ENCODE measurements at places on chromosomes 7 and 10. TPM values are rescaled to one million over a fixed set of nuclear protein-coding genes. Genes with fewer than 3 reads are reported as not detected.

IQUB gene
- 0.29 TPM for total RNA-seq

DNA sequence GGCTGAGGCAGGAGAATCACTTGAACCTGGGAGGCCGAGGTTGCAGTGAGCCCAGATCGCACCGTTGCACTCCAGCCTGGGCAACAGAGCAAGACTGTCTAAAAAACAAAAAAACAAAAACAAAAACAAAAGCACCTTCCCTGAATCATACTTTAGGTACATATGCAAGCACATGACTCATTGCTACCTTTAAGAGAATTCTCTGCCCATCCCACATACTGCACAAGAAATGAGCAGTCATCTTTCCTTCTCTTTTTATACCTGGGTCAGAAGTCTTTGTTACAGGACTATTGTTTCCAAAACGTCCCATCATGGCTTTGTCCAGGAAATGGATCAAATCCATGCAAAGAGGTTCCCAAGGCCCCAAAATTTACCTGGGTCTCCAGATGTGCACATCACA is 21.5 kb upstream of the AKR1B10 start:
- no peak for DNase-seq

DNA sequence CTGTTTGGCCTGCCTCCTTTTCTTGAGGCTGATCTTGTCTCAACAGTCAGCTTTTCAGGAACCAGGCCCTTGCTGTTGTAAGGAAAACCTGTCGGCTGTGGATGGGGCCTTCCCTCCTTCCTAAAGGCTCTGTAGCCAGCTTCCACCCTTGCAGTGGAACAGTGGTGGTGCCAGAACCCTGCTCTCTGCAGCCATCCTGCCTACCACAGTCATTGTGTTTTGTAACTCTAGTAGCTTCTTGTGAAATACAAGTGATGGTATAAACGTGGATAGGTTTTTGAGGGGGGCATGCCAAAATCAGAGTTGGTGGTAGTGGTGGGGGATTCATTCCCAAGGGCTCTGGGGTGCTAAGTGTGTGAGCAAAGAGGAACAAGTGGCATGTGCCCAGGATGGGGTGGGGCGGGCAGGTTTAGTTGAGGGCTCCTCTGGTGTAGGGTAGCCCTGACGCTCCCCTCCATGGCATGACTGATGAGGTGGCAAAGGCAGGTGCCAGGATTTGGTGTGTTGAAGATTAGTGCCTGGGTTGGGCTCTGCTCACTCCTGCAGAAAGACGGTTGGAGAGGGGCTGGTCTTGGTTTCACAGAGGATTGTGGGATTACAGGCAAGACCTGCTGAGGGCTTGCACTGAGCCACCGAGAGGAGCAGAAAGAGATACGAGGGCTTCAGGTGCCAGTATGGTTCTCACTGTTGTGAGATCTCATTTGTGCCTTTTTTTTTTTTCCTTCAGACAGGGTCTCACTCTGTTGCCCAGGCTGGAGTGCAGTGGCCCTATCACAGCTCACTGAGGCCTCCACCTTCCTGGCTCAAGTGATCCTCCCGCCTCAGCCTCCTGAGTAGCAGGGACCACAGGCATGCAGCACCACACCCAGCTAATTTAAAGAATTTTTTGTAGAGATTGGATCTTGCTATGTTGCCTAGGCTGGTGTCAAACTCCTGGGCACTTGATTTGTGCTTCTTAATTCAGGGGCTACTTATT is 7.4 kb downstream of the TSPAN14 start:
- DNase-seq = no peak

DNA sequence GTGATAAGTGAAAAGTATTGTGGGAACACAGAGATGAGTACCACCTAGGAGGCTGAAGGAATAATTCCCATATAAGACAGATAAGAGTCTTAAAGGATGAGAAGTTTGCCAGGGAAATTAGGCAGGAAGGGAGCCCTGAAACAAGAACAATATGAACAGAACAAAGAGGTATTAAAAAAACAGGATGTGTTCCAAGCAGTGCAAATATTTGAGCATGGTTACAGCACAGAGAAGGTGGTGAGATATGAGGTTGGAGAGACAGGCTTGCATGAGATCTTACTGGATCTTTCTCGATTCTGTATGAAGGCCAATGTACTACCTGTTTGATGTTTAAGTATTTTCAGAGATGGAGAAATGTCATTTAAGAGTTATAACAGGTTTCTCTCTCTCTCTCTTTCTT is 20.3 kb downstream of the TAC1 start:
- no peak for DNase-seq

DBNL gene
- total RNA-seq = 182 TPM

PPP1R9A gene
- total RNA-seq = 7.0 TPM

GRCh38 chr10:12025591-12025990 is 17.0 kb downstream of the UPF2 start:
- DNase-seq = no peak

DNA sequence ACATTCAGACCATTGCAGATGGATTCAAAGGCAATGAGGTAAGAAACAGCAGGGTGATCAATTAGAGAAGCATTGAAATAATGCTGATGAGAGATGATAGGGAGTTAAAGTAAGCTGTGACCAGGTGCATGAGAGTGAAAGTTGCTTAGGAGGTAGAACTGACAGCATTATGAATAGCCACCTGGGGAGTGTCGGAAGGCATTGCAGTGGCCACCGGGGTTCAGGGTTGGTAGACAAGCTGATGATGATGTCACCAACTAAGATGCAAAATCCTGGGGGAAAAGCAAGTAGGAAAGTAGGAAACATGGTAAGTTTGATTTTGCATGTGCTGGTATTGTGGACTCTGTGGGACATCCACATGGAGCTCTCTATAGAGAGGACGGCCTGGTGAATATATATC is 211.9 kb upstream of the ETV1 start:
- no peak for DNase-seq

DNA sequence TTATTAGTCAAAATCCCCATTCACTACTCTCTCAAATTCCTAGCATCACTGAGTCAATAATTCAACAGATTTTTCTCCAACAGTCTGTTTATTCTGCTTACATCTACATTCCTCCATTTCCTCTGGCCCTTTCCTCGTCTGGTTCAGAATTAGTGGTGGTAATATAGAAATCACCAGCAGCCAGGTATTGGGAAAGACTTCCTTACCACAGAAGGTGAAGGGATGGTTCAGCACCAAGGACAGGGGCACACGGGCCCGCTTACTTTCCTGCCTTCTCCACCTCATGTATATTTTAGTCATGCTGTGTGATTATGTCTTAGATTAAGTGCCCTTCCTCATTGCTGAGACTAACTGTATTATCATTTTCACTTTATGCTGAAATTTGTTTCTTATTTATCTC is 70.4 kb upstream of the APBB1IP start:
- DNase-seq = no peak

PPP1R3A gene
- not detected for total RNA-seq

ARHGEF5 gene
- 2.9 TPM for total RNA-seq

OPALIN gene
- not detected for total RNA-seq

GRCh38 chr10:133211959-133212852 is 17.8 kb upstream of the UTF1 start:
- no peak for DNase-seq

DNA sequence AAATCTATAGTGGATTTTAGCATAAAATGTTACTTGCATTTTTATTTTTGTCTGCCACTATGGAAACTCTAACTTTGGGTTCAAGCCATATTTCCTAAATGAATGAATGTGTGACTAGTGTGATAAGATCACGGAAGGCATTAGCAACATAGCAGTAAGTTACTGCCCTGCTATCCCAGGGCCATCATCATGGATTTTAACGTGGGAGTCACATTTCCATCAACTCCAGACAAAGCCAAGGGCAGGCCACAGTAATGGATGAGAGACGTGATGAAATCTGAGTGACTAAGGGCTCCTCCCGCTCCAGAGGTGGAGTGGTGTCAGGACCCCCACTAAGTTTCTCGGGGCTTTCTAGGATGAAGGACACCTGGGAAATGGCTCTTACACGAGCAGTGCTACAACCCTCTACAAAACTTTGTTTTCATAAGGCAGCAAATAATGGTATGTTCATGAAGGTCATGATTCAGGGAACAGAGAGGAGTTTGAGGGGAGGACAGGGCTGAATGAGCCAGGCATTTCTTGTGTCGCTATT is 34.3 kb downstream of the C10orf120 start:
- DNase-seq = no peak

DNA sequence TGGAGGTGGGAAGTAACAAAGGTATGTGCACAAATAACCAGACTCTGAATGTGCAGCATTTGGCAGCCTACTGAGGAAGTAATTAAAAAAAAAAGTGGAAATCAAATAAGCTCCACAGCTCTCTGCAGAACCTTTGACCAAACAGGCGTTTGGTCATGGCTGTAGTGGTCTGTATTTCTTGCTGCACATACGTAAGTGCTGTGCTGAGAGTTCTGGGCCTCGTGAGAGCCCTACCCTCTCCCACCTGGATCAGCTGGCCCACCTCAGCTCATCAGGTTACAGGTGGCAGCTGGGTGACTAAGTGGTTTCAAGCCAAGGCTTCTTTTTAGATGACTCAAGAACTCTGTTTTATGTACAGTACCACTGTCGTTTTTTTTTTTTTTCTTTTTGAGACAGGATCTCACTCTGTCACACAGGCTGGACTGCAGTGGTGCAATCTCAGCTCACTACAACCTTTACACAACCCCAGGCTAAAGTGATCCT is 178.2 kb upstream of the KLF6 start:
- DNase-seq = no peak

DNA sequence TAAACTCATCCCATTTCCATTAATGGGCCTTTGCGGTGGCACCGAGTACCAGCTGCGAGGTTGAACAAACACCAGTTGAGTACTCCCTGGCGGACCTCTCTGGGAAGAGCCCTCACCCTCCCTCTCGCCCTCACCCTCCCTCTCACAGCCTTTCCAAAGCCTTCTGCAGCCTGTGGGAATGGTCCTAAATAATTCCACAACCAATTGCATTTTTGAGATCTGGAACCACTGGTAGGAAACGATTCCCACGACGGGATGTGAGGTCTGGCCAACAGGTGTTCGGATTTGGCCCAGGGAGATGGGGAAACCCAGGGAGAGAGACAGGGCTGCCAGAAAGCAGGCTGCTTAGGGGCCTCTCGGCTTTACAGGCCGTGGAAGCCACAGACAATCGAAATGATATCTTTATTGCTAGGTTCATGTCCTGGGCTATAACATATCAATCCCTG is 5.3 kb downstream of the PTF1A start:
- DNase-seq = no peak

GRCh38 chr7:69438584-69439412 is 159.5 kb upstream of the AUTS2 start:
- DNase-seq = no peak

GRCh38 chr7:89232-90019 is 102.9 kb upstream of the FAM20C start:
- DNase-seq = no peak

All from glomerular endothelial cell (primary cell).